Colonic mucosa (tissue), 4 donors: ENCODE measurements at places on chromosomes 6 and 20.

GRCh38 chr6:157597461-157598312 lies 216.7 kb downstream of the ZDHHC14 start:
- peak; percentile 58 for DNase-seq

DNA sequence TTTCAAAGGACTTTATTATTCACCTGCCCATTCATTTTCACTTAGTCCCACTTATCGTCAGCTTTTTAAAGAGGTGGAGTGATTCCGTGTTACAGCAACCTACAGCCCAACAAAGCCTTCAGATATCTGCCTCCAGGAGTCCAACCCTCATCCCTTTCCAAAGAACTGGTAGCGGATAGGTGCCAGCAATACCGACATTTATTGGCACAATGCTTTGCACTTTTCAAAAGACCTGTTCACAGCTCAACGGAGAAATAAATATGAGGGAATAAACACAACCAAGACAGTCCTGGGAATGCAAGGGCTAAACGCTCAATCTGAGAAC lies 819 bp upstream of the MTRF1L start:
- peak; percentile 22 for DNase-seq

DNA sequence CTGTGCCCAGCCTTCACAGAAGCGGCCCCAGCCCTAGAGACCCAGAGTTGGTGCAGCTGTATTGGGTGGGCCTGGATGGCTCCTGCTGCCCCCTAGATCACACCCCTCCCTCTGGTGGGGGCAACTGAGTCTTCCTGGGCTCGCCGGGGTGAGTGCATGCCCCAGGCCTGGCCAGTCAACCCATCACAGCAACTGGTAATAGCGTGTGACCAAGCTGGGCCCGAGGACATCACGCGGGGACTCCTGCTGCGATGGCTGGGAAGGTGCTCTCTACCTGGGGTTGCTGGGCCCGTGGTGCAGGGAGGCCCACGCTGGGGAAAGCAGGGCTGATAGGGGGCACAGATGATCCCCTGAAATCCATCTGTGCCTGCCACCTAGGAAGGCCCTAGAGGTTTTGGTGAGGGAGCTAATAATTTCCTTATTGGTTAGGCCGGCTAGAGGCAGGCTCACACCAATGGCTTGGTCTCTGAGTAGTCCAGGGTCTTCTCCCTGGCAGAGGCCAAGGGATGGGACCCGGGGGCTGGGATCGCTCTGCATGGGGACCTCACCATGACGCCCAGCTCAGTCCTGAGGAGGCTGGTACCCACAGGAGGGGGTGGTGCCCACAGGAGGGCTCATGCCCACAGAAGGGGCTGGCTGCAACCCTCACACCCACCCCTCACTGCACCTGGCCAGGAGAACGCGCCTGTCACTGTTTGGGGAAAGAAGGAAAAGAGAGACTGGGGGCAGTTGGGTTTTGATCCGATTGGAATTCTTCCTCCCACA lies 103.9 kb downstream of the ASXL1 start:
- no peak for DNase-seq

- no peak for DNase-seq
Measured at GRCh38 chr6:154159126-154159525, 120.1 kb downstream of the OPRM1 start.

DNA sequence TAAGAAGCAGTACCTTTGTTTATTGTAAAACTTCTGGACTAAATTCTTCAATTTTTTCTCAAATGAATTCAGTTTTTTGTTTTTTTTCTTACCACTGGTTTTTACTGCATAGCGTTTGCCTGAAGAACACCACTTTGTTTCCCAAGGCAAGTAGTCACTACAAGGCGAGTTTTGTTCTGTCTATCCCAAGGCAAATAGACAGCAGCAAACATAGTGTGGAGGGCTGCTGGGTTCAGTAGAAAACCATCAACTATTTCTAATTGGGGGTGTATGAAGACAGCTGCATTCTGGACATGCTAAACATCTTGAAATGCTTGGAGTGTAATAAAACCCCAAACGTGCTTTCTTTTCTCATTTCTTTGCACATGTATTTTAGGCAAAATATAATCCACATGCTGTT lies 197.4 kb downstream of the ESR1 start:
- DNase-seq: no peak

DNA sequence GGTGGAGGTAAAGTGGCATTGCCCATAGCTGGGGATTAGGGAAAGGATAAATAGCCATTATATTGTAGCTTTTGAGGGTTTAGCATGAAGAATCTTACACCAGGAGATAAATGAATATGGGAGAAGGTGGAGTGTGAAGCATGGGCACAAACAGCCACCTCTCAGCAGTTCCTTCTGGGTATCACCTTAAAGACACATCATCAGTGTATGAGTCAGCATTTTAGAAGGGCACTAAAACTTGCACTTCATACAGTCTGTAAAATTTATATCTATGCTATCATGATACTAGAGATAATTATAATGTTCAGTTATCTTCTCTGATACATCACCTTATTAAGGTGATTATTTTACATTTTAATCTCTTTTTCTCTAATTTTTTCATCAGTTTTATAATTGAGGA lies 25.3 kb downstream of the SLC35A1 start:
- DNase-seq: no peak

DNA sequence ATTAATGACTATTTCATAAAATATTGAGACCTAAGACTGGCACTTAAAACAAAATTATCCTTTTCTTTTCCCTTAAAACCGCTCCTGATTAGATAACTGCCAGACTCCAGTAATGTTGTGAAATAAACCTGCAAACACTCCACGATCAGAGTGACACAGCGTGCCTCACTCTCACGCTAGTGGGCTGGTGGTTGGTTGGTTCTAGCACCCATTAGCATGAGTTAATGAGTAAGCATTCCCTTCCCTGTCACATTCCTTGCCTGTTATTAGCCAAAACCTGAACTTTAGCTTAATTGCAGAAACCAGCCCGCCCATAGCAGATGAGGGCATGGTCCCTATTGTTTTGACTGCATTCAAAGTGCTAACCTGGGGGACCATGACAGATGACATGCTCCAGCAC lies 193.4 kb downstream of the CD83 start:
- DNase-seq: no peak

GRCh38 chr6:150667977-150668716 lies 68.5 kb downstream of the PLEKHG1 start:
- peak; percentile 92 for DNase-seq

GRCh38 chr6:145018027-145018426 lies 717.3 kb downstream of the EPM2A start:
- DNase-seq: no peak

- DNase-seq: no peak
Measured at GRCh38 chr6:27140999-27141528, 106.4 kb upstream of the PRSS16 start.

- DNase-seq: peak; percentile 60
Measured at GRCh38 chr6:31401403-31401802, 2.0 kb upstream of the MICA start.

GRCh38 chr20:58342104-58342945 lies 32.8 kb downstream of the RAB22A start:
- no peak for DNase-seq

DNA sequence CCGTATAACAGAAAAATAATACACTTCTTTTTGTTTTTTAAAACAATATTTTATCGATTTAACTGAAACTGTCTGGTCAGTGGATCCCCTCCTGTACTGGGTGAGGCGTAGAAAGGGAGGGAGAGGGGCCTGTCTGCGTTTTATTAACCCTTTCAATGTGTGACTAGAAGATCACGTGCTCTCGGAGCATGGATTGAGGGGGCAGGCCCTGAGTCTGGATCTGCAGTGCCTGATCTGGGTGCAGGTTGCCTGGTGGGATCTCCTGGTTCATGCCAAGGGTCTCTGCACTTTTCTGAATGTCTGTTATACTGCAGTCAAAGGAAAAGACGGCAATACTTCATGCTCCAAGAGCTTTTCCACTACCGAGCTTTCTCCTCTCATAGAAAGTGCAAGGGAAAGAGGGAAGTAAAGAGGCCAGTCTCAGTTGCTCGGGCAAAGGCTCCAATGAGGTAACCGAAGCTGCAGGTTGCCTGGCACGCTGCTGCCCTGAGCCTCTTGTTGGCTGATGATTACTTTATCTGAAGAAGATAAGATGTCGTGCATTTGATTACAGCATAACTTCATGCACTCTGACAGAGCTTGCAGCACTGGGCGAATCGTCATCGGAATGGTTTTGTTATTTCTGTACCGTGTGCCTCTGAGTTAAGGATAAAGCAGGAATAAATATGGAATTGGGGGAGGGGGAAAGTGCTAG lies 167.5 kb upstream of the PMEPA1 start:
- no peak for DNase-seq

DNA sequence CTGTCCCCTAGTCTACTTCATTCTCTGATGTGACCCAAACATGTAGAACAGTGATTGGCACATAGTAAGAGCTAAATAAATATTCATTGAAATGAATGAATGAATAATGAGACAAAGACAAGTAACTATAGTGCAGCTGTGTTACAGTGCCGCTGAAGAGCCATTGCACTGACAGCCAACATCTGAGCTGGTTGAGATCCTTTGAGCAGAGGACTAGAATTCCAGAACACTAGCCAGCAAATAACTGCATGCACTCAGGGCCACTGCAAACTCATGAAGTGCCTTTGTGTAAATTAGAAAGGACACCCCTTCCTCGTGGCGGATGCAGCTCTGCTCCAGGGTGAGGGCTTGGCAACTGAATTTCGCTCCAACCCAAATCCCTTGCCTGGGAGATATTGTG lies 230.3 kb upstream of the CDYL start:
- DNase-seq: no peak

GRCh38 chr20:7038029-7038428 lies 270.5 kb downstream of the BMP2 start:
- no peak for DNase-seq

DNA sequence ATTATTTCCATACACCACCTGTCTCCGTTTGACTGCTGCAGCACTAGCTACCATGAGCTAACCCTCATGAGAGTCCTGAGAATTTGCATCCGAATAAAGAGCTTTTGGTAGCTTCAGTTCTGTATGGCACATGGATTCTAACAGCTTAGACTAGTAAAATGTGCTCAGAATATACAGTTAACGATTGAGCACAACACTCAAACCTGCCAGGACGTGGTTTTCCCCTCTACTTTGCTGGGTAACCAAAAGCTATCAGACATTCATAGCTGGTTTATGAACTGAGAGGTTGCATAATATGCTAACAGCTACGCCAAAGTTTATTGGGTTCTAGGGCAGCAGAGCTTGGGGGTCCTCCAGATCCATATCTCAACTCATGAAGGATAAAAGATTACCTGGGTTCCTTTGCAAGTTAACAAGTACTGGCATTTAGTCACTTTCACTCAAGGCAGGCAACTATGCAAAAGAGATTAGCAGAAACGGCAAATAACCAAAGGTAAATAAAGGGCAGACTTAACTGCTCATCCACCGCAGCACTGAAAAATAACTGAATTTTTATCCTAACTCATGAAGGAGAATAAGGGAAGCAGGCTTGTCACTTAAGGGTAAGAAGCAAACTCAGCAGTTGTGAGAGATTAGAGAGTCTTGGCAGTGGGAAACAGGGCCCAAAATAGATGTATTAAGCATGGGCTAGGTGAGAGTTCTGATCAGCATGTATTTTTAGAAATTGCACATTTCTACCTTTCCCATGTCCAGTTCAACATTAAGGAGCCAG lies 29.4 kb downstream of the NUDT3 start:
- DNase-seq: no peak

DNA sequence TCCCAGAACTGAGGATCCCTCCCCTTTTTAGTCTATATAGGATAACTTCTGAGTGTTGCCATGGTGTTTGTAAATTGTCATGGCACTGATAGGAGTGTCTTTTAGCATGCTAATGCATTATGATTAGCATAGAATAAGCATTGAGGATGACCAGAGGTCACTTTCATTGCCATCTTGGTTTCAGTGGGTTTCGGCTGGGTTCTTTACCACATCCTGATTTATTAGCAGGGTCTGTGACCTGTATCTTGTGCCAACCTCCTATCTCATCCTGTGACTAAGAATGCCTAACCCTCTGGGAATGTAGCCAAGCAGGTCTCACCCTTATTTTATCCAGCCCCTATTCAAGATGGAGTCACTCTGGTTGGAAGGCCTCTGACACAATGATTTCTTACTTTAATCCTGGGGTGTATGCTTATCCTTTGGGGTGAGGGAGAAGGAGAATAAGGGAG lies 19.6 kb downstream of the WFDC2 start:
- DNase-seq: no peak

- peak; percentile 41 for DNase-seq
Measured at GRCh38 chr6:106972500-106972899, 2.0 kb downstream of the CD24 start.

- no peak for DNase-seq
Measured at GRCh38 chr6:15460110-15460727, 202.6 kb downstream of the DTNBP1 start.

GRCh38 chr6:136117081-136117480 lies 133.0 kb downstream of the MTFR2 start:
- DNase-seq: no peak

DNA sequence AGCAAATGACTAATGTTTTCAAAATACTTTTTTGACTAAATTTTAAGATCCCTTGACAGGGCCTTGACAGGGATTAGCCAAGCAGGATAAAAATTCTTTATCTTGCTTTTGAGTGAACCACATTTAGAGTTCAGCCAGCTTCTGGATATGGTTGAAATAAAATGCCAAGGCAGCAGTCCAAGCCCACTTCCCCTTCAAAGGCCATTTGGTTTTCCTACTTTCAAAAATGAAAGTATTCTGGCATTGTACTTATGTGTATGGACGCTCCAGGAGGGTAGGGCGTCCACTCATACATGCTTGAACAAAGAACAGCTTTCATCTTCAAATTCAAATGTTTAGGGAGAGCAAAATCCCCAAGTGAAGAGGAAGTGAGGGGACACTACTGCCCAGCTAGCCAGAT lies 82.3 kb upstream of the BCLAF1 start:
- DNase-seq: no peak

GRCh38 chr20:40282541-40282940 lies 406.5 kb downstream of the MAFB start:
- DNase-seq: no peak

DNA sequence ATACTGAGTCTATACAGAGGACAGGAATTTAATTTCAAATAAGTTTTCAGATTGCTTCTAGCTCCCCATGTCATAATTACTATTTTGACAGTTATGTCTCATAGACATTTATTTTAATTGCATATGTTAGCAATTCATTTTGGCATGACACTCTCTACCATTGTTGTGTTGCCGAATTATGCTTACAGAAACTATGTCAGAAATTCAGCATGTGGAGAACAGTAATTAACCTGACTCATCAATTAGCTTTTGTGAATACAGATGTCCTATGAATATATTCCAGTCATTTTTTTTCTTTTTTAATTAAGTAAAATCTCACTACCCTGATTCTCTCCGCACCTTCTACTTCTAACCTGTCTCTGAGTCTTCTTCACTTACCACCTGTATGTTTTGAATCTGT lies 105.1 kb downstream of the NKAIN2 start:
- no peak for DNase-seq

DNA sequence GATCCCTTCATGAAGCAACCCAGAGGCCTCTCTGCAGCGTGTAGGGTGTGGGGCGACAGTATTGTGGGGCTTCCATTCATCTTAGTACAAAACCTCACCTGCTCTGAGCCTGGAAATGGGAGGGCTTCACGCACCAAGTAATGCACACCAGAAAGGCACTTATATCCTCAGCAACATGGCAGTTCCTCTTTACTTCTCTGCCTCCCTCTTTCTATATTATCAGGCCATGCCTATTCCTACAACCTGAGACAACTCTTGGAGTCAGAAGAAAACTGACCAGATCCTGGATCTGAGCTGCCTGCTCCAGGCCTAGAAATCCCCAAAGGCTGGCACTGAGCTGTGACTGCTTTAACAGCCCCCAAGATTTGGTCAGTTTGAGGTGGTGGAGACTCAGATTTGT lies 7.6 kb upstream of the ZNF76 start:
- no peak for DNase-seq
